ENCODE measurements at places on chromosomes 6 and 20.

DNA sequence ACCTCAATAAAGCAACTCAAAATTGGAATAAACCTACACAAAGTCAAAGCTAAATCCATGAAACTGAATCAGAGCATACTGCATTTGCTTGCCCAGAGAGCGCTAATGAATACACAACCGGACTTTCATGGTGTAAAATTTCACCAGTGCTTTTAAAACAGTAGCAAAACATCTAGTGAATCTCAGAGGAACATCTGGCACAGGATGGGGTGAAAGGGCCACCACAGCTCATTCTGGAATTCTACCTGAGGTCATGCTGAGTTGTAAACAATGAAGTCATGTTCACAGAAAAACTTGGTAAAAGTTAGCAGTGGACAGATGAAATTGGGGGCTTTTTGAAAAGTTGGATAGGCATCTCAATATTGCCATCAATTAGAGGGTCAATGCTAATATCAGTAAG, 125.6 kb upstream of the STXBP5 start:
- no peak for DNase-seq

DNA sequence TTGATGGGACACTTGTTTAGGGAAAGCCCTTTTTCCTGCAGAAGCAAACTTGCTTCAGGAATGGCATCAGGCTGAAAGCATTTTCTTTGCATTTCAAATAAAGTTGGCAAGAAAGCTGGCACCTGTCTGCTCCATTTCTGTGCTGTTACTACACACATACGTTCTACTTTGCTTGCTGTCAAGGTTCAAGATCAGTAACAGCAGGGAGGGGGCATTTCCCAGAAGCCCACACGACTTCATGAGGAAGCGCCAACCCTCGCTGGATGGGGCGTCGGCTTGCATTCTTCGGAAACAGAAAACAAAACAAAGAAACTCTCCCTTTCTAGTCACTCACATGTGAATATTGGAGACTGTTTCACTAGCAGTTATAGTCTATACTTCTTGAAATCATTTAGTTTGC, 46.4 kb downstream of the AKAP12 start:
- no peak for DNase-seq

DNA sequence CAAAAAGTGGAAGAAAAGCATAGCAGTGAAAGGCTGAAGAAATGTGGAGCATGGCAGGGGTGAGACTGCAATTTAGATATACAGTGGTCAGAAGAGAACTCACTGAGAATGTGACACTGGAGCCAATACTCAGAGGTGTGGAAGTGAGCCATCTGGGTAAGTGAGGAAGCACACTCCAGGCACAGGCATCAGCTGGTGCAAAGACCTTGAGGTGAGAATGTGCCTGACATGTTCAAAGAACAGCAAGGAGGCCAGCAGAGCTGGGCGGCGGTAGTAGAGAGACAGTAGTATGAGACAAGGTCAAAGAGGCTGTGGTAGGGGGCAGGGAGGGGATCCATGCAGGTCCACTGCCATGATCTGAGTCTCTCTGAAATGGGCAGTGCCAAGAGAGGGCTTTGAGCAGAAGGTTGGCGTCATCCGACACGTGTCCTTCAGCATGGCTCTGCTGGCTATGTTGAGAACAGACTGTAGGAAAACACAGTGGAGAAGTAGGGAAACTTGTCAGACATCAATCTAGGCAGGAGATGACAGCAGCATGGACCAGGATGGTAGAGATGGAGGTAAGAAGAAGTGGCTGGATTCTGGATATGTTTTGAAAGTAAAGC, 84.4 kb downstream of the PLCG1 start:
- DNase-seq: no peak

DNA sequence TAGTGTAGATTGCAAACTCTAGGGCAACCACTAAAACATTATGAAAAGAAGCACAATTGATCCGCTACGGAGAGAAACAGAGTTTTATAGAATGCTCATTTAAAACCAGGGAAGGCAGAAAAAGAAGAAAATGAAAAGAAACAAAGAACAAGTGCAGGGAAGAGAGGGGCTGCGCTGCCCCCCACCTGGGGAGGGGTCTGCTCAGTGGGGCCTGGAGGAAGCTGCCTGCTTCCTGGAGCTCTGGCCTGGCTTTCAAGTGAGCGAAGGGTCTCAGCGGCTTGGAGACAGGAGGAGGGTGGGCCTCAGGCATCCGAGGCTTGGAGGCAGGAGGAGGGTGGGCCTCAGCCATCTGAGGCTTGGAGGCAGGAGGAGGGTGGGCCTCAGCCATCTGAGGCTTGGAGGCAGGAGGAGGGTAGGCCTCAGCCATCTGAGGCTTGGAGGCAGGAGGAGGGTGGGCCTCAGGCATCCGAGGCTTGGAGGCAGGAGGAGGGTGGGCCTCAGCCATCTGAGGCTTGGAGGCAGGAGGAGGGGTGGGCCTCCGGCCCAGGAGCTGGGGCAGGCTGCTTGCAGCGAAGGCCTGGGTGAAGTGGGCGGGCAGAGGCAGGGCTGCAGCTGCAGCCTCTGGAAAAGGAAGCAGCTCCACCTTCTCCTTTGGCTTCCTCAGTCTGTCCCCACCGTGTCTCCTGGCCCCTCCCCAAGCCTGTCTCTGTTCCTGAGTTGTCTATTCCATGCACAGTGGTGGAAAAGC, 406.3 kb downstream of the TAF4 start:
- DNase-seq: no peak

DNA sequence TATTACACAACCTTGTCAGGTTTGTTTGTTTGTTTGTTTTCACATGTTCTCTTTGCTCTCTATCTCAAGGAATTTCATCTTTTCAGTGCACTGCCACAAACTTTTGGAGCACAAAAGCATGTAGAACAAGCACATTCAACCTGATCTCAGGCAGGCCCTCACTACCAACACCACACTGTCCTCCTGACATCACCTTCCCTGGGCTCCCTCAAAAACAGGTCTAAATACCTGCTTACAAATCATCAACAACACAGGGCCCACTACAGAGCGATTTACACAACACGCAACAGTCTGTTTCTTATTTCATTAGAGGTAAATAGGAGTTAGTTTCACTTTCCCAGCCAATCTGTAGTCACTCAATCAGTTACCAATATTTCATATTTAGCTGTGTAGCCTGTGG, 241.4 kb downstream of the EPHA7 start:
- DNase-seq: no peak

DNA sequence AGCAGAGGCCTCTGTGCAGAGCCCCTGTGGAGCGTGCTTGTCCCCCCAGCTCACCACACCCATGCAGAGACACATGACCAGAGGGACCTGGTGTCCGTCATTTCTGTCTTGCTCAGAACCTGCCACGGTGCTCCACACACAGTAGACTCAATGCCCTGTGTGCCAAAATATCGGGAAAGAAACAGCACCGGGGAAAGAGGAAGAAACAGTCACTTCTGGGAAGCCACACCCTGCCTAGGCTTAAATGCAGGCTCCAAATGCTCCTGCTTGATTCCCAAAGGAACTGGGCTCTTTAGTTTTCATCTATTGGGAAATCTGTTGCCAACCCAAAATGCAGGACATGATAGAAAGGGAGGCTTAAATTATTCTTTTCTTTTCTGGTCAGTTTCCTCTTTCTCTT, 503.9 kb downstream of the CD83 start:
- no peak for DNase-seq

DNA sequence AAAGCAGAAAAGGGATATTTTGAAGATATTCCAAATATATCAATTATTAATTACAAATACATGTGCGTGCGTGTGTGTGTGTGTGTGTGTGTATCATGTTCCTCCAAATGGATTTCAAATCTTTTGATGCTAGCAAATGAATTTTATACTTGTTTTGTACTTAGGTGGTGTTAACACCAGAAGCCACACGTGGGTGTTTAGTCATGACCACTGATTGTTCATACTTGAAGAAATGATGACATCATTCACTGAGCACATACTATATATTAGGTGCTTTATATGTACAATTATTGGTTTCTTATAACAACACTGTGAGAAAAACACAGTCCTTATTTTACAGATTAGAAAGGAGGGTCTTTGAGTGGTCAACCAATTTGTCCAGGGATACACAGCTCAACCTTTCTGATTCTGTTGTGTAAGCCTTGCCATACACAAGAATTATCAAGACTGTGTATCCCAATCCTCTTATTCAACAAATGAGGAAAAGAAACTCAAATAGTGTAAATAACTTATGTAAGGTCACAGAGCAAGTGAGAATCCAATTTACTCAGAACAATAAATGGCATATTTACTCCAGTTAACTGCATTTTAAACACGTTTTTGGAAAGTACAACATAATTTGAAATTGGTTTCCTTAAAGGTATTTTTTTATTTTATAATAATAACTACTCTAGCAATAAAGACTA, 88.5 kb downstream of the BCAS1 start:
- no peak for DNase-seq

DNA sequence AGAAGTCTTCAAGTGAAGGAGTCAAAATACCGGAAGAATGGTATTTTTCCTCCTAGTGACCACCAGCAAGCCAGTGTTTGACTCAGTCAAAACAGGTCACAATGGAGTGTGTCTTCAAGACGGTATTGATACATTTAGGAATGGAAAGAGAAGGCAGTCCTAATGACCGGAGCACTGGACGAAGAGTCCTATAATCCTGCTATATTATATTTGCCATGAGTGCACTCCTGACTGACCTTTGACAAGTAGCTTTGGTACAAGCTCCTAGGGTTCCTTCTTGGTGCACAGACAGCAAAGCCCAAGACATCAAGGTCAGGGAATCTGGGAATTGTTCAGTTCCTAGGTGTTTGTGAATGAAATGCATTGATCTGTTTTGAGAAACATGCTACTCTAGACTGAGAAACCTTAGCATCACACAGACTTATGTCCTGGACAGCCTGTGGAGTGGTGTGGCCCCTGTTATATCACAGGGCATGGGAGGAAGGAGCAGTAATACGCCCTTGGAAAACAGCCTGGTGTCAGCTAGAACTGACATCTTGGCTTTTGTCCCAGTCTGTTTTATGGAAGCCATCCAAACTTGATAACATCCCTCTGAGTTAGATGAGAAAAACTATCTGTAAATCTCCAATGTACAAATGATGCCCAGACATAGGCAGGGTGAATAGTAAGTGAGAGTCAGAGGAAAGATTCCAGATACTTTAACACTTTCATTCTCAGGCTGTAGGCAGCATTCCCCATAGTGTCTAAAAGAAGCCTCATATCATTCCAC, 18.5 kb downstream of the NOX3 start:
- no peak for DNase-seq

- DNase-seq: no peak
Observed at GRCh38 chr6:70171236-70171635, 131.6 kb downstream of the COL9A1 start.

GRCh38 chr20:20192366-20192765, 140.0 kb downstream of the CFAP61 start:
- no peak for DNase-seq

GRCh38 chr6:93581371-93581770, 162.0 kb upstream of the EPHA7 start:
- DNase-seq: no peak

GRCh38 chr6:10585209-10585845, 64.2 kb downstream of the GCNT2 start:
- no peak for DNase-seq

DNA sequence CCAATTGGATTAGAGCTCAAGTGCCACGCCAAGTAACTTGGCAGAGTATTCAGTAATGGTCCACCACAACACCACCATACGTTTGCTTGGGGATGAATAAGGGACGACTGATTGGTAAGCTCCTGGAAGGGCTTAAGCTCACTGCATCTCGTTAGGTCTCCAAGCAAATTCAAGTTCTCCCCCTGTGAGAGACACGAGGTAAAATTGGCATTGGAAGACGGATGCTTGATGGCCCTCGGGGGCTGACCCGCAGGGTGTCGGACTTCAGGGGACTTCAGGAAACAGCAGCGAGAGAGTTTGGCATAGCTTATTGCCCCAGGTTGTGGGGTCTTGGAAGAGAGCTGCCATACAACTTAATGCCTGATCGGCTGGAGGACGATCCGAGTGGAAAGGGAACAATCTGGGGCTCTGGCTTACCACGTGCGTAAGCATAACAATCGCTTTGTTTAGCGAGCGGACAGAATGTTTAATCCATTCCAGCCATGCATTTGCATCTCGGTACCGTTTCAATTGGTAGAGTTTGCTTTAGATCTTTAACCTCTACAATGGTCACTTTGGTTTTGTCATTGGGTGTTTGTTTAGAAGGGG, 4.8 kb upstream of the ZNFX1 start:
- DNase-seq: no peak

DNA sequence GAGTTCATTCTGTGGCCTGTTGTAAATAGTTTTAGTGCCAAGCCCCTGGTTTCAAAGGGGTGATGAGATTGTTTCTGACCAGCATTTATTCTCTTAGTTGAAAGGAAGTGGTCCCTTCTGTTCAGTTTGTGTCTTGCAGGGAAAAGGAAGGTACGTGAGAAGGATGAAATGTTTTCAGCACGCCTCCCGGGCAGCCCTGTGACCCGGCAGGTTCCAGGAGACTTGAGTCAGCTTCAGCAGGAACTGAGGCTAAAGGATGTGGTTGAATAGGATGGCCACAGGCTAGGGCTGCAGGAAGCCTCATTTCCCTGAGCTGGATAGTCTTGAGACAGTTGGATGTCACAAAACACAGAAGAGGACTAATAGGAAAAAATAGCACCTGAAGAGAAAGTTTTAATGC, 132.4 kb upstream of the SYNDIG1 start:
- no peak for DNase-seq

- DNase-seq: no peak
Observed at GRCh38 chr6:75103431-75103830, 102.4 kb downstream of the COL12A1 start.

DNA sequence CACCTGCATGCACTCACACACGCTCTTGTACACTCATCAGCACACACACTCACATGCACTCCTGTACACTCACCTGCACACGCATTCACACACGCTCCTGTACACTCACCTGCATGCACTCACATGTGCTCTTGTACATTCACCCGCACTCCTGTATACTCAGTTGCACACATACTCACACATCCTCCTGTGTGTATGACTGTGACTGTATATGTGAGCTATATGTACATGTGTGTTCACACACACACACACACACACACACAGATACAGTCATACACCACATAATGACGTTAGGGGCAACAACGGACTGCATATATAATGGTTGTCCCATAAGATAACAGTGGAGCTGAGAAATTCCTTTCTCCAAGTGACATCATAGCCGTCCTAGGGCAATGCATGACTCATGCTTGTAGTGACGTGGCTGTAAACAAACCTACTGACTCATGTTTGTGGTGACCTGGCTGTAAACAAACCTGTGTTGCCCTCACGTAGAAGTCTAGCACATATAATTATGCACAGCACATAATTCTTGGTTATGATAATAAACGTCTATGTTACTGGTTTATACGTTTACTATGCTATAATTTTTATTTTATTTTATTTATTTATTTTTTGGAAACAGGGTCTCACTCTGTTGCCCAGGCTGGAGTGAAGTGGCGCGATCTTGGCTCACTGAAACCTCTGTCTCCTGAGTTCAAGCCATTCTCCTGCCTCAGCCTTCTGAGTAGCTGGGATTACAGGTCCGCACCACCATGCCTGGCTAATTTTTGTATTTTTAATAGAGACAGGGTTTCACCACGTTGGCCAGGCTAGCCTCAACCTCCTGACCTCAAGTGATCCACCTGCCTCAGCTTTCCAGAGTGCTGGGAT, 22.8 kb upstream of the TAF4 start:
- no peak for DNase-seq

- no peak for DNase-seq
Observed at GRCh38 chr20:2838170-2838797, 2.2 kb downstream of the PCED1A start.

Data from GOT3 (cell line).